NCI-H1417 treated with DMSO at 0.1 percent for 48 hours (cell line): ENCODE measurements at places on chromosomes 16 and 17.

DNA sequence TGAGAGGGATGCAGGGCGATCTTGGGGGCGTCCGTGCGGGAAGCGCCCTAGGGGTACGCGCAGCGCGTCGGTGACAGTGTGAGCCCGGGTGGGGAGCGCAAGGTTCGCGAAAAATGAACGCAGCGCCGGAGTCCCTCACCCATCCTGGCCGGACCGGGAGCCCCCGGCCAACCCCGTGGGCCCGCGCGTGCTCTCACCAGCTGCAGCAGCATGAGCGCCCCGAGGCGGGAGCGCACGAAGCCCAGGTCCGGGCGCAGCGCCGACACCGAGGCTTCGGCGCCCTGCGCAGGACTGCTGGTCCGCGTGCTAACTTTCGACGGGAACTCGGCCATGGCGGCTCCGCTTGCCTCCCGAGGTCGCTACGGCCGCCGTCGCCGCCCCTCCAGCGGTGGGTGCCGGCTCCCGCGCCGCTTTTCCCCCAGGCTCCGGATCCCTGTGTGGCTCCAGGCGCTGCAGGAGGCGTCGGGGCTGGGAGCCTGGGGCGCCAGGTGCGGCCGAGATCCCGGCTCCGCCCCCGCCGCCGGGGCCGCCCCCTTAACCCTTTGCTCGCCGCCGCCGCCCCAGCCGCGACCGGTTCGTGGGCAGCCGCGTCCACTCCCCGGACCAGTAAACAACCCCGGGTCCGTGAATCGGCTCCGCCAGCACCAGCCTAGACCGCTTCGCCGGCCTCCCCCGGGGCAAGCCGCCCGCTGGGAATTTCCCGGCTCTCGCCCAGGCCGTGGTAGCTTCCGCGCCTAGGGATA is at the start of gene PLLP:
PLLP (minus strand) TSS at position 464 of the 743 bp plus-strand sequence; CDS start at position 332, 132 bp downstream.
- DNase-seq = no peak

DNA sequence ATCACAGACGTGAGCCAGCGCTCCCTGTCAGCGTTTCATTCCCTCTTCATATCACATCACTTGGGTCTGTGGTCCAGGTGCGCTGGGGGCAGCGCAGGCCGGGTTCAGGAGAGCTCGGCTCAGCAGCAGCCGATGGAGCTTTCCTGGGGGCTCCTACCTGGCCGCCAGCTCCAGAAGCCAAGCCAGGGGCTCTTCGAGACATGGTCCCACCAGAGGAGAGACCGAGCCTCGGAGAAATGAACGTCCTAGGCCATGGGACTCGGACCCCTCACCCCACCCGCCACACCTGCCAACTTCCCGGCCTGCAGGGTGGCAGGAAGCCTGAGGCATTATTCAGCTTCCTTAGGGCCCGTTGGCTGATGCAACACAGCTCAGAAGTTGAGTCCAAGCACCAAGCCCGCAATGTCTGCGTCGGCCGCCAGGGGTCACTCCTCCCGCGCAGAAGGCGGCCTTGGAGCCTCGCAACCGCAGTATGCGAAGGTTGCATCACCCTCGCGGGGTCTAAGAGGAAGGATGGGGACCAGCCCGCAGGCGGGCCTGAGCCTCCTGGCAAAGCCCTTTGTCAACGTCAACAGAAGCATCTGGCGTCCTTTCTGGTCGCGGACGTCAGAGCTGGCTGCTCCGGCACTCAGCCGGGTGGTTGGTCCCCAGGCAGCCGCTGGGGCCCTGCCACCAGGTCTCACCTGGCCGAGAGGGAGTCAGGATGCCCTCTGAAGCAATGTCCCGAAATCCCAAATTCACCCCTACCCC is 13.2 kb upstream of the KLHDC4 start:
- DNase-seq = peak; percentile 78

GRCh38 chr16:368388-369158 is 1.8 kb downstream of the MRPL28 start:
- no peak for DNase-seq

DNA sequence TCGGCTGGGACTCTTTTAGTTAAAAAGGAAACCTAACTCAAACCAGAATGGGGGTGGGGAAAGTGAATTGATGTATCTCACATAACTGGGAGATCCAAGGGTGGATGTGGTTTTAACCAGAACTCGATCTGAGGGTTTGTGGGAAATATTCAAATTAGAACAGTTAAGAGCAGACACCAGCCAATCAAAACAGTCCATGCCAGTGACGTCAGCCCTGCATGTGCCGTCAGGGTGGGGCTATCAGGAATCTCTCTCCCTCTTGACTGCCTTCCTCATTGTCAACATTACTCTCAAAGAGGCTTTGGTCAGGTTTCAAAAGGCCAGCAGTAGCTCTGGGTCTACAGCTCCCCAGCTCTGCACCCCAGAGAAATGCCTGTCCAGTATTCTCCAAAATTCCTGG is 94.2 kb upstream of the HSBP1 start:
- no peak for DNase-seq

DNA sequence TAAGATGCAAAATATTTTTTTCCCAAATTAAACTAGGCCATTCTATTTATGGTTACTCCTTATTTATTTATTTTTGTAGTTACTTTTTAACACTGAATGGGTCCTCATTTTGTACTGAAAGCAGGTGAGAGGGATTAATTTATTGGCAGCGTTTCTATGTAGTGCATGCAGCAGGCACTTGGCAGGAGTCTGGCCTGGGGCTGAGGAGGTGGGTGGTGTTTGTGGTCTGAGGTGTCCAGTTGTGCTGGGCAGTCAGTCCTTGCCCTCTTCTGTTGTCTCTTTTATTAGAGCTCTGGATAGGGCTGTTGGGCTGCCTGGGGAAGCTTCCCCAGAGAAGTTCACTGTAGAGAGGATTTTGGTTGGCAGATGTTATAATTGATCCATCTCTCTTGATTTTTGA is 12.7 kb downstream of the SEC14L1 start:
- DNase-seq = no peak

GRCh38 chr17:7097940-7098339 is 16.7 kb downstream of the ASGR2 start:
- DNase-seq = no peak

GRCh38 chr17:76445697-76446448 is 7.1 kb downstream of the UBE2O start:
- DNase-seq = no peak

GRCh38 chr16:48011878-48012658 is 143.7 kb downstream of the ABCC12 start:
- no peak for DNase-seq

DNA sequence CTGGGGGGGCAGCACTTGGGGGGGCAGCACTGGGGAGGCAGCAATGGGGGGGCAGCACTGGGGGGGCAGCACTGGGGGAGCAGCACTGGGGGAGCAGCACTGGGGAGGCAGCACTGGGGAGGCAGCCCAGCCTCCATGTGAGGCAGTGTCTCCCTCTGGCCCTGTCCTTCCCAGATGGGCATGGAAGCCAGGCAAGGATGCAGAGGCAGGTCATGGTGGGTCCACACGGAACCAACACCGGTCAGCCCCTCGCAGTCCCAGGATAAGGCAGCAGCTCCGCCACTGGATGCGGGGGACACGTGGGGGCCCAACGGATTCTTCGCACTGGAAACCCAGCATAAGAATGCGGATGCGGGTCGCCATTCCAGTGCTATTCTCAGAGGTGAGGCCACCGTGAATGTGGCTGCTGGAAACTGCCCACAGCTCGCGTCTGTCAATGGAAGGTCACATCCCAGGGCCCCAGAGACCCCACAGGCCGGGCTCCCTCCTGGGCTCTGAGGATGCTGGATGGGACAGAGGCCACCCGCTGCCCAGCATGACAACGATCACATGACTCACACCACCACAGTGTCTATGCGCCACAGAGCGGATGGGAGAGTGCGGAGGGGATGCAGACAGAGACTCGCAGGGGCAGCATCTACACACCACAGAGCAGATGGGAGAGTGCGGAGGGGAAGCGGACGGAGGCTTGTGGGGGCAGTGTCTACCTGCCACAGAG is 59.0 kb downstream of the LMF1 start:
- no peak for DNase-seq

DNA sequence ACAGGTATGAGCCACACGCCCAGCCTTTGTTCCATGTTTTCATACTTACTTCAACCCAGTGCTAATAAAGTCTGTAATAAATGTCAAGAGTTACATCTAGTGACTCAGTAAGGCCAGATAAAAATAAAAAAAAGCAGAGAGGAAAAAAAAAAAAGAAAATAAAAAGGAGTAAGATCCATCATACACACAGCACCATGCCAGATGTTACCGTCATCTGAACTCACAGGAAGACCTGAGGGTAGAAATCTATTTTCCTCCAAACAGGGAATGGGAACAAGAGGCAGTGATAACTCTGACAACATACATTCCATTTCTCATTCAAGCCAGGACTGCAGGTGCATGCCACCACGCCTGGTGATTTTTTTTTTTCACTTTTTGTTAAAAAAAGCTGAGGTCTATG is 20.7 kb downstream of the CRK start:
- DNase-seq = no peak

- DNase-seq = no peak
These were observed 12.3 kb upstream of the MPRIP start for GRCh38 chr17:17029938-17030337.

GRCh38 chr17:8954339-8954738 is 11.2 kb downstream of the PIK3R5 start:
- DNase-seq = no peak
